ENCODE measurements at places on chromosomes 7 and 10. TPM values are rescaled to one million over a fixed set of nuclear protein-coding genes. Genes with fewer than 3 reads are reported as not detected.
A peak's percentile ranks its signal among the peaks of the same experiment; 100 is the strongest.

CD36 gene
- not detected for total RNA-seq

FAM25C gene
- total RNA-seq, result not detected

SPOCK2 gene
- total RNA-seq, result 170 TPM

CYP51A1 gene
- 25.5 TPM for total RNA-seq

PKD1L1 gene
- total RNA-seq, result 0.05 TPM

SLC26A5 gene
- not detected for total RNA-seq

GIMAP7 gene
- total RNA-seq, result 79.9 TPM

CALML3 gene
- total RNA-seq, result not detected

BAMBI gene
- total RNA-seq, result 0.25 TPM

CNPY1 gene
- total RNA-seq, result not detected

CAMK1D gene
- total RNA-seq, result 13.0 TPM

FOXI2 gene
- total RNA-seq, result not detected

CALY gene
- not detected for total RNA-seq

GRCh38 chr7:130723784-130724183, 10.2 kb downstream of the KLF14 start:
- DNase-seq, result no peak

DNA sequence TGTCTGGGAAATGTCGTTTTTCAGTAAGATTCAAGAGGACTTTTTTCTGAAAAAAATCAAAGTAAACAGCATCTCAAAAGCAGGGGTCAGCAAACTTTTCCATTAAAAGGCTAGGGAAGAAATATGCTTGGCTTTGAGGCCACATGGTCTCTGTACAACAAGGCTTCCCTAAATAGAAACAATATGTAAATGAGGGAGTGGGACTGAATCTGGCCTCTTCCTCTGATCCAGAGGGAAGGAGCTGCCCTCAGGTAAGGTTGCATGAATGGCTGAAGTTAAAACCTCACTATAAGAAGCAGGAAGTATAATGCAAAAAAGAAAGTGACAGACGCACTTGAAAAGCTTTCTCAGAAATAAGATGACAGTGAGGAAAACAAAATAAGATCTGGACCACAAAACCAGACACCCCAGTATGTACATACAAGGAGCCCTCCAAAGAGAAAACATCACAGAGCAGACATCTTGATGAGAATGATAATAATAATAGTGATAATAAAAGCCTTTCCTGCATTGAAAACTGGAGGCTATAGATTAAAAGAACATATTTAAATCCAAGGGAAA, 115.2 kb downstream of the PLXNA4 start:
- no peak for DNase-seq

DNA sequence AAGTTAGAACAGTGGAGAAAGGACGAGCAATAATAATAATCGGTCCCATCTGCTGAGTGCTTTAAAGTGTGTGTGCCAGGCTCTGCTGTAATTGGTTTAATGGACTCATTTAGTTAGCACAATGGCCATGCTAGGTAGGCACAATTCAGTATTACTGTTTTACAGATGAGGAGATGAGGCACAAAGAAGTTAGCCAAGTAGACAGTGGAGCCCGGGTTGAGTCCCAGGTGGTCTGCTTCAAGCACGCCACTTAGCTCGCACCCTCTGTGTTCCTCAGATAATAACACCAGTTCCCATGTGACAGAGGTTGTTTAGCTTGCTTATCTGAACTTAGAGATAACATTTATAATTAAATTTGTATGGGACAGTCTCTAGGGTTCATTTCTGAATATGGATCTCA, 101.6 kb upstream of the GJD4 start:
- no peak for DNase-seq

- no peak for DNase-seq
Observed at GRCh38 chr10:24879861-24880260, 72.5 kb downstream of the PRTFDC1 start.

- DNase-seq, result no peak
Observed at GRCh38 chr7:96414931-96415292, 93.0 kb upstream of the SLC25A13 start.

DNA sequence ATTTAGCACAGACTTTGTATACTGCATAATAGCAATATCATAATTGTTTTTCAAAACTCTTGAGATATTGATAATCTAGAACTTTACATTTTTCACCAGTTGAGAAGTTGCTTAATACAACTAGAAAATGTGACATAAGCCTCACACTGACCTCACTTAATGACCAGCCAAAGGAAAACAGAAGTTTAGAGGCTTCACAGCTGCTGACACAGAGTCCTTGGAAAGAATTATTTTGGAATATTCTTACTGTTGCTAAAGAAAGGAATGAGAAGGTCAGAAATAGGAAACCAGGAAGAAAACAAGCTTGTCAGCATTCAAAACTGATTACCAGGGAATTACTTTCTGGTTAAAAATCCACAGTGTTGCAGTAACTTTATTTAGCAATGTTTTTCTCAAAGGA, 35.5 kb upstream of the WASL start:
- DNase-seq, result no peak

GRCh38 chr10:86795353-86795752, 38.9 kb downstream of the BMPR1A start:
- no peak for DNase-seq

GRCh38 chr7:87144173-87144657, 8.0 kb upstream of the DMTF1 start:
- DNase-seq, result no peak

DNA sequence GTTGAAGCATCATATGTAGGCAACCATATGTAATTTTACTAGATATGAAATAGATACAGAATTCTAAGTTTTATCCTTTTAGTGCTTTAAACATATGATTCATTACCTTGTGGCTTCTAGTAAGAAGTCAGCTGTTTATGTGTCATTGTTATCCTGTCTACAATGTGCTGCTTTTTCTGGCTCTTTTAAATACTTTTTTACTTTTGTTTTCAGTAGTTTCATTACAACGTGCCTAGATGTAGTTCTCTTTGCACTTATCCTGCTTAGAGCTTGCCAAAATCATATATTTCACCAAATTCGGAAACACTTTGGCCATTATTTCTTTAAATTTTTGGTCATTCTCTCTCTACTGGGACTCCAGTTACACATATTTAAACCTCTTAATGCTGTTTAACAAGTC, 26.4 kb downstream of the YAE1 start:
- no peak for DNase-seq

- no peak for DNase-seq
Observed at GRCh38 chr7:131767591-131767990, 211.2 kb upstream of the PODXL start.

GRCh38 chr7:54097886-54098285, 444.3 kb upstream of the VSTM2A start:
- no peak for DNase-seq

GRCh38 chr10:26890956-26891355, 30.2 kb upstream of the ABI1 start:
- peak; percentile 72 for DNase-seq

GRCh38 chr7:36299823-36300341, 89.8 kb upstream of the ANLN start:
- no peak for DNase-seq

DNA sequence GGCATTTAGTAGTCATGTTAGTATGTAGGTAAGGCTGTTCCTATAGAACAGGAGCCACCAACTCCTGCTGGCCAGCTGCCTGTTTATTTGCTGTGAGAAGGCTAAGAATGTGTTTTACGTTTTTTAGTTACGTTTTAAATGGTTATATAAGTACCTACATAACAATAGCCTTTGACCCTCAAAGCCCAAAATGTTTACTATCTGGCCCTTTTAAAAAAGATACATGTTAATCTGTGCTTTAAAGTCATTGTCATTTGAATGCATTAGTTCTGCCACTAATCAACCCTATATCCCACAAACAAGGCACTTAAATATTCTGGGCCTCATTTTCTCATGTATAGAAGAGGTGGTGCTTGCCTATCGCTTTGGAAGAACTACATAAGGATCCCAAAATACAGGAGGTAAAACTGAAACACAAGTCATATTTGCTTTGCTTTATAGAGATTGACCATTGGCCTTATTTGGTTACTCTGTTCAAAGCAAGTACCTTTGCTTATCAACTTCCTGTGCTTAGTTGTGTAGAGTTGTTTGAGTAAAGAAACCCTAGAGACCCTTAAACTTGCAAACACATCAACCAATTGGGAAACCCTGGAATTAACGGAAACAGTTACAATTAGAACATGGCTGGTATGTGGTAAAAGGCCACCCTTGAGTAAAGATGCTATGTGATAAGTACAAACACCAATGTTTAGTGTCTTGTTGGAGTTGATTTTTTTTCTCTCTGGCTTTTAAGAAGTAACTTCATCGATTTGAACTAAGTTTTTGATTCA, 25.9 kb downstream of the TIMM23 start:
- no peak for DNase-seq

DNA sequence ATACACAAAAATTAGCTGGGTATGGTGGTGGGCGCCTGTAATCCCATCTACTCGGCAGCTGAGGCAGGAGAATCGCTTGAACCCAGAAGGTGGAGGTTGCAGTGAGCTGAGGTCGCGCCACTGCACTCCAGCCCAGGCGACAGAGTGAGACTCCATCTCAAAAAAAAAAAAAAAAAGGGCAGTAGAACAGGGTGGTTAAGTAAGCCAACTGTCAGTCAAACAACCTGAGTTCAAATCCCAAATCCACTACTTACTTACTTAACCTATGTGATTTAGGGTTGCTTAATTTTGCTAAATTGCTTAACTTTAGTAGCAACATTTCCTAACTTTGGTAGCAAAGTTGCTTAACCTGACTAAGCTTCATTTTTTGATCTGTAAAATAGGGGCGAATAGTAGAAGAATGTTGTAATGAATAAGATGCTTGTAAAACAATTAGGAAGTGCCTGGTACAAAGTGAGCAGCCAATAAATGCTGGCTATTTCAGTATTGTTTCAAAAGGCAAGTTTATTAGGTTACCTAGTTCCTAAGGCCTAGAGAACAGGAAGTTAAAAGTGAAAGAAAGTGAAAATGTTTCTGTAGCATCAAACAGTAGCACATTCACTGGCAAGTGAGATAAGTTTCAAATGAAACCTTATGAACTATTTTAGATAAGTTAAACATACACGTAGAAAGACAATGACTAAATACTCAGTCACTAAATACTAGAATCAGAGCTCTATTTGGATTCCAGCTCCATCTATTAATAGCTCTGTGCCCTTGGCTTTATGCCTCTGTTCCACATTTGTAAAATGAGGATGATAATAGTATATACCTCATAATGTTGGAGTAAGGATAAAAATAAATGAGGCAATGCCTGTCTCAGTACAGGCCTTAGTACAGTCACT, 64.3 kb downstream of the HOXA1 start:
- no peak for DNase-seq

DNA sequence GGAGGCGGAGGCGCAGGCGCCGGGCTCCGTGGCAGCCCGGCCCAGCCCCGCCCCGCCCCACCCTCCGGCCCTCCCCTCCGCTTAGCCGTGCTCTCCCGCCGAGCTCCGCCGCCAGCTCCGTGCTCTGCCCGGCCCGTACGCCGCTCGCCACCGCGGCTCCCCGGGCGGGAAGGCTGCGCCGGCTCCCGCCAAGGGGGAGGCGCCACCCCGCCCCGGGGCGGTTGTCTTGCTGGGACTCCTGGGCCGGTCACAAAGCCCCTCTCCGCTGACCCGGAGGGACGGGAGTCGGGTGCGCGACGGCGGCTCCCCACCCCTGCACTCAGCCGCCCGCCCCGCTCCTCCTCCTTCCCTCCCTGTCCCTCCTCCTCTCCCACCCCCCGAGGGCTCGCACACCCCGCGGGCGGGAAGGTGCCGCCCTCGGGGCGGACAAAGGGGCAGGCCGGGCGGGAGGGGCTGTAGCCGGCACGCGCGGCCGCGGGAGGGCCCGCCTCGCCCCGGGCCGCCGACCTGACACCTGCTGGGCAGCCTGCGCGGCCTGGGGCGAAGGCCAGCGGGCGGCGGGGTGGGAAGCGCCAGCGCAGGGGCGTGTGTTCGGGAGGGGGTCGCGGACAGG, 11.5 kb upstream of the SP8 start:
- no peak for DNase-seq

DNA sequence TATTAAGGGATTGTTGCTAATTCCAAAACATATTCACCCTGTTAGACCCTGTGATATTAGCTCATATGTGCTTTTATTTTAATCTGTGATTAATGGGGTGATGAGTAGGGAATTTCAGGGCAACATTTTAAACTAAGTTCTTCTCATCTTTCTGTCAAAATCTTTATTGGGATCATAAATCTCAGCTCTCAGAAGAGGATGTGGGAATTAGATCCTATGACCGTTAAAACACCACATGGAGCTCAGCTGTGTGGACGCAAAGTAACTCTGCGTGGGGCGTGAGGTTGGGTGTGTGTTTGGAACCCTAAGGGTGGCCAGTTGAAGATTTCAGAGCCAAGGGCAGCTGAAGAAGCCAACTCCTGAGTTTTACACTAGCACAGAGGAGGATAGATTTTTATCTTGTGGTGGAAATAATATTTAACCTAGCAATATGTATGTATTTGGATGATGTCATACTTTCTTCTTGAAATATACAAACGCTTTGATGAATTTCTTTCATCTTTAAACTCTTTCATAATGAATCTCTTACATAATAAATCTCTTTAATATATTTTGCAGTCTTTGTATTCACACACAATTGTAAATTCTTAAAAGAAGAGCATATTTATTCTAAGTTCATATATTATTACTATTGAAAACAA, 64.4 kb downstream of the EPDR1 start:
- DNase-seq, result no peak

- DNase-seq, result peak; percentile 36
Observed at GRCh38 chr10:32244421-32245207, 102.3 kb downstream of the EPC1 start.

GRCh38 chr7:121919986-121920385, 47.0 kb downstream of the PTPRZ1 start:
- DNase-seq, result no peak

GRCh38 chr7:91847876-91848588, 32.5 kb downstream of the MTERF1 start:
- DNase-seq, result no peak

DNA sequence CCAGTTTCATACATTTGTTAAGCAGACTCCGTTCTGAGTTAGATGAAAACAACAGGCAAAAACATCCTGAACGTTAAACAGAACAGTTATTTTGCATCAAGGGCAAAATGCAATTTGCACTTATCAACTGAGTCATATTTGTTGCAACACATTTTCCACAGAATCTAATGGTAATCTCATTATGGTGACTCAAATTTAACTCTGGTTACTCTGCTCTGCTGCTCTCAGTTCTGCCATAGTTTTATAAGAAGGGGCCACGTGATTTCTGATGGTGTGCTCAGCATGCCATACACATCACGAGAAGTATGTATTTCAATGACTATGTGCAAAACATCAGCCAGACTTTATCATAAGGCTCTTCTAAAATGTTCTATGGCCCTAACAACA, 148.8 kb downstream of the CHCHD3 start:
- no peak for DNase-seq

- no peak for DNase-seq
Observed at GRCh38 chr10:63977329-63977923, 456.2 kb downstream of the REEP3 start.

- DNase-seq, result no peak
Observed at GRCh38 chr7:4871056-4871680, 9.3 kb upstream of the PAPOLB start.

DNA sequence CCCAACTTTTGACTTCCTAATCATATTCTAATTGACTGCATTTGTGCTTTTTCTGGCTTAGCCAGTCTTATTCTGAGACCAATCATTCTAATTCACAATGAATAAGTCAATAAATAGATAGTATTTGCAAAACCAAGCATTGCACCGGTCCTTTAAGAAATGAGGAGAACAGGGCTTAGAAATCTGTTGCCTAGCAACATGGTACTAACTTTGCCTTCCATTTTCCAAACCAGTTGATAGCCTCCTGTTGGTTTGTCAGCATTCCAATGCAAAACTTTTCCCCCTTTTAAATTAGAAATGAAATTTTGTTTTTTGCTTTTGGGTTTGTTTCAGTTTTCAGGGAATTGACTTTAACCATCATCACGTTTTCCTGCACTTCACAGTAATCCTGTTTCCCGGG, 603.5 kb upstream of the NRP1 start:
- DNase-seq, result no peak

GRCh38 chr7:103809229-103809994, 180.0 kb downstream of the RELN start:
- no peak for DNase-seq
